Hematopoietic multipotent progenitor cell treated with erythropoietin and hydrocortisone succinate and interleukin-3 and kit ligand, for 15 days (in vitro differentiated cells): ENCODE measurements at places on chromosomes 6 and 20.

- DNase-seq, result no peak
These were observed 84.6 kb upstream of the ZNF322 start for GRCh38 chr6:26743941-26744699.

DNA sequence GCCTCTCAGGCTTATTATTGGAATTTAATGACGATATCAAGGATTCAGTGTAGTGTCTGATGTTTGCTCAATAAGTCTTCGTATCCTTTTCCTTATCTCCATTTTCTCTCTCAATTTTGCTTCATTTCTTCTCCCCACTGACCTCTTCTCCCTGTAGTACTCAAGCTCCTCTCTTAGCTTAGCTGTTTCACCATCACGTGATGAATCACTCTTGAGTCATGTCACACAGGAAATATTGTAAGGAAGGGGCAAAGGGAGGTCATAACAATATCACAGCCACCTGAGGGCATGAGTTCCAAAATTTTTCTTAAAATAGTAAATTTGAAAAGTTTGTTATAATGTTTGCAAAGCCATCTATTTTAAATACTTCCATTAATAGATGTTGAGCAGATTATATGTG lies 392.2 kb upstream of the MARCKS start:
- no peak for DNase-seq

DNA sequence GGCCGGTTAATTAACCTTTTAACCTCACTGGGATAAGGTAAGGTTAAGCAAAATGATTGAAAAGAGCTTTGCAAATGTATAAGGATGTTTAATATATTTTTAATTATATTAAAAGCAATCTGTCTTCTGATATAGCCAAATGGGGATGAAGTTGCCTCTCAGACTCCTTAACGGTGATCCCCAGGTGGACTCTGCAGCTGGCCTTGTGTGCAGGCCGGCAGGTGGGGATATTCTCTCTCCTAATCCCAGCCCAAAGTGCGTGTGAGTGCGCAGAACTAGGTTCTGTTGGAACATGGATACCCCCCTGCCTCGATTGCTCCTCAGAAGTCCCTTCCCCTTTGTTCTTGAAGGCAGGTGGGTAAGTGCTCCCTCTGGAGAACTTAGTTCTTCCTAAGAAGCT lies 100.0 kb downstream of the NDUFAF5 start:
- no peak for DNase-seq

DNA sequence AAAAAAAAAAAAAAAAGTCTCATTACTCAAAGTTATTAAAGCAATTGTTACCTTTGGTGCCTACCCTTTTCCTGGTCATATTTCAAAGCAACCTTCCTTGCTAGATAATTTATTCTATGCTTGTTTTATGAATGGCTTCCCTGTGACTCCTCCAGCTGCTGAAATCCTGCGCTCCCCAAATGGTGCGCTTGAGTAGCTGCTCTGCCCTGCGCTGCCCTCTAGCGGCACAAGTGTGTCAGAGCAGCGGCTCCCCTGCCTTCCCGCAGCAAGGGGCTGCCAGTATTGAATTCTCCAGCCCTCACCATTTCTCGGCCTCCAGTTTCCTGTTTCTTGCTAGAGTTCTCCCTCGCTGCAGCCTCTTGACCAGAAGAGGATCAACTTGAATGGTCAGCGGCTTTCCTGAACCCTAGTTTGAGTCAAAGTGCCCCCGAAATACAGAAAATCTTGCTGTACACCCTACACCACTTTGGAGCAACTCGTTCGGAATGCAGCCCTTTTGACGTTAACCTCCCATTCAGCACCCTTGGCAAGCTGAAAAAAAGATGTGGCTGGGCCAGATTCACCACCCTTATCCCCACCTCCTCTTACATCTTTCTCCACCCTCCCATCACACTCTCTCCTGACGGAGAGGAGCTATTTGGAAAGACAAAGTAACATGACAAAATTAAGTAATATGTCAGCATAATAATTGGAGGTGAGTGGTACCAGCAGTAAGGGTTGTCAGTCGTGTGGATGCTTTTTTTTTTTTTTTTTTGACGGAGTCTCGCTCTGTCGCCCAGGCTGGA lies 60.4 kb upstream of the KLHL31 start:
- DNase-seq, result peak; percentile 70

DNA sequence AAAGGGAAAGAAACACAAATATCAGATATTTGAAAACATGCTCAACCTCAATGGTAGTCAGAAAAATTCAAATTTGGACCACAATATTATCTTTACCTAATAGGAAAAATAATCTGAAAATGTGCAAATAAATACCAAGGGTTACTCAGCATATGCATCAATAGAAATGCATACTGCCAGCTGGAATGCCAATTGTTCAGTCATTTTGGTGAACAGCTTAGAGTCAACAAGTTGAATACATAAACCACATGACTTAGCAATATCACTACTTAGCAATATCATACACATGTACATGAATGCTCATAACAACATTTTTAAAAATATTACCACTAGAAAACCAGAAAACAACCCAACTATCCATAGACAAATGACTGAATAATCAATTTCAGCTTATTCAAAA lies 212.7 kb downstream of the PTPRK start:
- no peak for DNase-seq

- DNase-seq, result no peak
These were observed 83.7 kb downstream of the TMEM242 start for GRCh38 chr6:157239671-157240058.

- DNase-seq, result no peak
These were observed 958 bp downstream of the MLIP start for GRCh38 chr6:54112151-54112650.

DNA sequence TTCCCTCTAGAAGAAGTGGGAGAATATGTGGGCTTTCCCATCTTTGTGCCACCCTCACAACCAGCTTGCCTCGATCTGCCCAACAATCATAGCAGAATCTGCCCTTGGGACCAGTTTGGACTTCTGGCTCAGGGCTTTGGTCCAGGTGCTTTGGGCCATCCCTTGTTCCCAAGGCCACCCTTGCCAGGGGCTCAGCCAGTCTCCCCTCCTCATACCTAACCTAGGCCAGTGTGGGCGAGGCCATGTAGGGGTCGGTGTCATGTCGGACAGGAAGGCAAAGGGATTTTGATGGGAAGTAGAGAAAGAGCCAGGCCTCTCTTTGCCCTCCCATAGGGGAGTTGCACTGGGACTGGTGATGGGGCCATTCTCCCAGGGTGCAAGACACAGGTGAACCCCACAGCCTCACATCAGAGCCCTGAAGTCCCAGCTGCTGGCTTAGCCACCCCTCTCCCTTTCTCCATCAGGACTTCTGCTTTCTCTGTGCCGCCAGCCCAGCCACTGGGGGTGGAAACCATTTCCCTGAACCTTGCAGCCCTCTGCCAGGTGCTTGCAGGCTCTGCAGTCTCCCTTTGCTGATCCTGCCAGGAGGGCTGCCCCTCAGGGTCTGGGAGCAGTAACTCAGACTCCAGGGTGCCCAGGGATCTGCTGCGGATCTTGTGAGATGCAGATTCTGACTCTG lies 60.7 kb downstream of the SLC24A3 start:
- no peak for DNase-seq
